Breast epithelium (tissue), 4 donors: ENCODE measurements at places on chromosomes 3 and 15.
A peak's percentile ranks its signal among the peaks of the same experiment; 100 is the strongest.

- no peak overlapping the region for H3K27ac ChIP-seq
- no peak overlapping the region for H3K4me3 ChIP-seq
- no peak for DNase-seq
- no peaks in the 10 kb centered on the region for H3K27me3 ChIP-seq
- H3K4me1 ChIP-seq: no peaks in the 10 kb centered on the region
- no peaks in the 10 kb centered on the region for H3K36me3 ChIP-seq
These were observed 82.2 kb upstream of the GOLGA8B start for GRCh38 chr15:34665498-34666116.

DNA sequence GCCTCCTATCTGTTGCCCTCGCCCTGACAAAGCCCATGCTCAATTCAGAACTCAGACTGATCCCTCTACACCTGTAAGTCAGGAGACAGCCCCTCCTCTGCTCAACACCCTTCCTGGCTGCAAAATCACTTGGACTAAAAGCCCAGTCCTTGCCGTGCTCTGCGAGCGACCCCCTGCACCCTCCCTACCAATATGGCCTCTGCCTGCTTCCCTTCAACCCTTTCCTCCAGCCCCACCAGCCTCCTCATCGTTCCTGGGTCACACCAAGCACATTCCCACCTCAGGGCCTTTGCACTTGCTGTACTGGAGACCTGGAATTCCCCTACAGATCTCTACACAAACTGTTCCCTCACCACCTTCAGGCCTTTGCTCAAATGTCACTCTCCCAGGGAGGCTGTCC lies 5.2 kb upstream of the SSUH2 start:
- H3K36me3 ChIP-seq: no peaks in the 10 kb centered on the region
- no peaks in the 10 kb centered on the region for H3K4me1 ChIP-seq
- no peak overlapping the region for H3K27ac ChIP-seq
- no peak overlapping the region for H3K4me3 ChIP-seq

GRCh38 chr3:197397838-197398237 lies 99.4 kb upstream of the DLG1 start:
- no peak overlapping the region for H3K4me3 ChIP-seq
- no peaks in the 10 kb centered on the region for H3K4me1 ChIP-seq
- no peaks in the 10 kb centered on the region for H3K36me3 ChIP-seq
- no peaks in the 10 kb centered on the region for H3K27me3 ChIP-seq

GRCh38 chr3:128338536-128339330 lies 128.0 kb downstream of the DNAJB8 start:
- DNase-seq: no peak
- no peaks in the 10 kb centered on the region for H3K4me1 ChIP-seq
- H3K27me3 ChIP-seq: no peaks in the 10 kb centered on the region
- H3K36me3 ChIP-seq: no peaks in the 10 kb centered on the region

DNA sequence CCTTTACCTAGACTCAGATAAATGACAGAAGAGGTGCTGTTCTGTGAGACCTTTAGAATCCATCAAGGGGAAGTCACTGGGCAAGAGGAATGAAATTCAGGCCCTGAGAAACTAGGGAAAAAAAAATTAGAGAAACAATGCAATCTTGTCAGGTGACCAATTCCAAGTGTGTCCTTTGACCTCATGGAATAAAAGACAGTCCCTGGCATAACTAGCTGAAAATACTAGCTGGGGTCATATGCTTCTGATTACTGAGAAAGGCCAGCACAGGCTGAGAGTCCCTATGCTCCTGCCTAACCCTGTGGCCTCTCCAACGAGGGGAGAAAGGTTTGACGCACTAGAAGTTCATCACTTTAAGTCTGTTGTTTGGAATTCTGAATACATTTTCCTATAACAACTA lies 167.3 kb downstream of the XXYLT1 start:
- DNase-seq: no peak
- no peaks in the 10 kb centered on the region for H3K36me3 ChIP-seq
- H3K4me1 ChIP-seq: no peaks in the 10 kb centered on the region
- peak overlapping the region; percentile 33 for H3K27ac ChIP-seq

DNA sequence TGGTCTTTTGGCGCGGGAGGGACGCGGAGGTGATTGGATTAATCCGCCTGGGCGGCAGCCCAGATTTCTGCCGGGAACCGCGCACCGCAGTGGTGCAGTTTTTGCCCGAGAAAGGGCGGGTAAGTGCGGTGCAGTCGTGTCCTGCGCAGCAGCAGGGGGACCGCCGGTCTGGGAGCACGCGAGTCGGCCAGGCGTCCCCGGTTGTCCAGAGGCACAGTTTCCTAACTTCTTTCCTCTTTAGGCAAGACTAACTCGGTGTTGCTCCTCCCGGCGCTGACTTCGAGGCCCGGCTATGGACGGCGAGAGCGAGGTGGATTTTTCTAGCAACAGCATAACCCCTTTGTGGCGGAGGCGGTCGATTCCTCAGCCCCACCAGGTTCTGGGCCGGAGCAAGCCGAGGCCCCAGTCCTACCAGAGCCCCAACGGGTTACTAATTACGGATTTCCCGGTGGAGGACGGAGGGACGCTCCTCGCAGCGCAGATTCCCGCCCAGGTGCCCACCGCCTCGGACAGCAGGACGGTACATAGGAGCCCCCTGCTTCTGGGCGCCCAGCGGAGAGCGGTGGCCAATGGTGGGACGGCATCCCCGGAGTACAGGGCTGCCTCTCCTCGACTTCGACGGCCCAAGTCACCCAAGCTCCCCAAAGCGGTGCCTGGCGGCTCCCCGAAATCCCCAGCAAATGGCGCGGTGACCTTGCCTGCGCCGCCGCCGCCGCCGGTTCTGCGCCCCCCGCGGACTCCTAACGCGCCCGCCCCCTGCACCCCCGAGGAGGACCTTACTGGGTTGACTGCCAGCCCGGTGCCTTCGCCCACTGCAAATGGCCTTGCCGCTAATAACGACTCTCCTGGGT lies 736 bp downstream of the ARHGEF26 start:
- DNase-seq: no peak
- H3K4me3 ChIP-seq: peak overlapping the region; percentile 81
- peak overlapping the region; percentile 55 for H3K27ac ChIP-seq
- H3K27me3 ChIP-seq: no peaks in the 10 kb centered on the region
- no peaks in the 10 kb centered on the region for H3K4me1 ChIP-seq

GRCh38 chr15:25796395-25796794 lies 66.7 kb downstream of the ATP10A start:
- peaks cover 4% of the 10 kb centered on the region for H3K4me1 ChIP-seq
- no peak overlapping the region for H3K27ac ChIP-seq
- no peak overlapping the region for H3K4me3 ChIP-seq
- H3K36me3 ChIP-seq: no peaks in the 10 kb centered on the region
- no peak for DNase-seq

- no peaks in the 10 kb centered on the region for H3K27me3 ChIP-seq
- no peak overlapping the region for H3K4me3 ChIP-seq
- H3K27ac ChIP-seq: no peak overlapping the region
- no peaks in the 10 kb centered on the region for H3K4me1 ChIP-seq
These were observed 13.6 kb downstream of the GLDN start for GRCh38 chr15:51355096-51355495.

DNA sequence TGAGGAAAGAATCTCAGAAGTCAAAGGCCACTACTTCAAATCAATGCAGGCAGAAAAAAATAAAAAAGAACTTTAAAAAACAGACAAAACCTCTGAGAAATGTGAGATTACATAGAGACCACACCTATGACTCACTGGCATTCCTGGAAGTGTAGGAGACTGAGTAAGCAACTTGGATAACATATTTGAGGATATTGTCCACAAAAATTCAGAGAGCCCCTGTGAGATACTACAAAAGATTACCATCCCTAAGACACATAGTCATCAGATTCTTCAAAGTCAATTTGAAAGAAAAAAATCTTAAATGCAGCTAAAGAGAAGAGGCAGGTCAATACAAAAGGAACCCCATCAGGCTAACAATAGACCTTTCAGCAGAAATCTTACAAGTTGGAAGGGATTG lies 887.3 kb downstream of the NTRK3 start:
- H3K4me3 ChIP-seq: no peak overlapping the region
- H3K27me3 ChIP-seq: no peaks in the 10 kb centered on the region
- H3K4me1 ChIP-seq: no peaks in the 10 kb centered on the region
- H3K36me3 ChIP-seq: no peaks in the 10 kb centered on the region
- no peak for DNase-seq

DNA sequence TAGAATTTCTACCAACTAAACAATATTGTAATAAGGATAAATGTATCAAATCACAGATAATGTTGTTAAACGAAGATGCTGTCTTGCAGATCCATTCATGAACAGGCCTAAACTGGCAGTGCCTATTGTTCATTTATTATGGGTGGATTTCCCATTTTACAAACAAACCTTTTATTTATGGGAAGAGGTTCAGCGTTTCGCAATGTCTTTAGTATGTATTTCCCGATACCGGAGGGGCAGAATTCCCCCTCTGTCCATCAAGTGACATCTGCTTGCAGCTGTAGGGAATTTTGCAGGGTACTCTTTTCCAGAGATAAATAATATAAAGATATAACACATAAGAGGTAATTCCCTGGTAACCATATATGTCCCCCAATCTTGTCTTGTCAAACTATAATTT lies 5.7 kb downstream of the CEP19 start:
- no peaks in the 10 kb centered on the region for H3K36me3 ChIP-seq
- no peaks in the 10 kb centered on the region for H3K27me3 ChIP-seq
- no peak overlapping the region for H3K4me3 ChIP-seq

- H3K36me3 ChIP-seq: no peaks in the 10 kb centered on the region
- H3K4me3 ChIP-seq: no peak overlapping the region
These were observed 140.6 kb downstream of the HCN4 start for GRCh38 chr15:73228128-73228646.

DNA sequence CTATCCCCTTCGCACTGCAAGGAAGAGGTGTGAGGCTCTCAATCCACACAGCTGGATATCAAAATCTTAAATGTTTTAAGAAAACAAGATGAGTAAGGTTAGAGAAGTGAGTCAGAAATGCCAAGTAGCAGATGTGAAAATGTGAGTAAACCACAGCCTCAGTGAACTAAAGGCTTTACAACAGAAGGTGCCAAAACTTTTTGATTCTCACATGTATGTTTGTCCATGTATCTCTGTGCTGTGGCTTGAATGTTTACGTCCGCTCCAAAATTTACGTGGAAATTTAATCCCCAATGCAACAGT lies 126.8 kb upstream of the PFN2 start:
- no peak overlapping the region for H3K27ac ChIP-seq
- H3K4me3 ChIP-seq: no peak overlapping the region
- H3K4me1 ChIP-seq: no peaks in the 10 kb centered on the region
- H3K36me3 ChIP-seq: no peaks in the 10 kb centered on the region

GRCh38 chr3:10551821-10552630 lies 46.6 kb upstream of the ATP2B2 start:
- peak; percentile 34 for DNase-seq
- peak overlapping the region; percentile 71 for H3K27ac ChIP-seq
- no peaks in the 10 kb centered on the region for H3K36me3 ChIP-seq
- peak overlapping the region; percentile 28 for H3K4me3 ChIP-seq
- H3K4me1 ChIP-seq: no peaks in the 10 kb centered on the region

- no peaks in the 10 kb centered on the region for H3K4me1 ChIP-seq
- H3K4me3 ChIP-seq: no peak overlapping the region
- no peaks in the 10 kb centered on the region for H3K27me3 ChIP-seq
- H3K27ac ChIP-seq: no peak overlapping the region
- H3K36me3 ChIP-seq: no peaks in the 10 kb centered on the region
These were observed 6.2 kb downstream of the ESYT3 start for GRCh38 chr3:138440596-138440995.

GRCh38 chr3:149080011-149080698 lies 6.2 kb downstream of the HLTF start:
- no peaks in the 10 kb centered on the region for H3K27me3 ChIP-seq
- no peaks in the 10 kb centered on the region for H3K4me1 ChIP-seq
- no peaks in the 10 kb centered on the region for H3K36me3 ChIP-seq

- no peaks in the 10 kb centered on the region for H3K36me3 ChIP-seq
- H3K4me1 ChIP-seq: no peaks in the 10 kb centered on the region
- DNase-seq: no peak
These were observed 412.7 kb downstream of the CNTN4 start for GRCh38 chr3:2511356-2511755.

GRCh38 chr15:85583923-85584390 lies 203.6 kb downstream of the AKAP13 start:
- H3K27ac ChIP-seq: peak overlapping the region; percentile 80
- no peaks in the 10 kb centered on the region for H3K36me3 ChIP-seq
- H3K4me1 ChIP-seq: peaks cover 14% of the 10 kb centered on the region
- H3K27me3 ChIP-seq: no peaks in the 10 kb centered on the region
- no peak for DNase-seq

- no peak overlapping the region for H3K27ac ChIP-seq
- no peaks in the 10 kb centered on the region for H3K27me3 ChIP-seq
These were observed 262.1 kb upstream of the SATB1 start for GRCh38 chr3:18687286-18687685.

DNA sequence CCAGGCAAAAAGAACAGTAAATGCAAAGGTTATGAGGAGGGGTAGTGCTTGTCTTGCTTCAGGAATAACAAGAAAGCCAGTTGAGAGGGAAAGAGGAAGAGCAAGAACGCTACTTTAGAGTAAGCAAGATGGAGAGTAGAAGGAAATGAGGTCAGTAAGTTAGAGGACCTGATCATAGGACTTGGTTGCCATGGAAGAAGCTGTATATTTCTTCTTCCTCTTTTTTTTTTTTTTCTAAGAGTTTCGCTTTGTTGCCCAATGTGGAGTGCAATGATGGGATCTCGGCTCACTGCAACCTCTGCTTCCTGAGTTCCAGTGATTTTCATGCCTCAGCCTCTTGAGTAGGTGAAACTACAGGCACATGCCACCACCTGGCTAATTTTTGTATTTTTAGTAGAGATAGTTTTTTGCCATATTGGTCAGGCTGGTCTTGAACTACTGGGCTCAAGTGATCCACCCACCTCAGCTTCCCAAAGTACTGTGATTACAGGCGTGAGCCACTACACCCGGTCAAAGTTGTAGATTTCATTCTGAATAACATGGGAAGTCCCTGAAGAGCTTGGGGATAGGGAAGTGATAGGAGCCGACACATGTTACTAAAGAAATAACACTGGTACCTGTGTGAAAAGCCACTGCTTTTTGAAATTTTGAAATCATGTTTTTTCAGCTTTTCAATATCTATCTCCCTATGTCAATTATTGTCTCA lies 527.9 kb upstream of the NAALADL2 start:
- DNase-seq: no peak
- H3K4me3 ChIP-seq: no peak overlapping the region
- H3K36me3 ChIP-seq: no peaks in the 10 kb centered on the region
- H3K27ac ChIP-seq: no peak overlapping the region

DNA sequence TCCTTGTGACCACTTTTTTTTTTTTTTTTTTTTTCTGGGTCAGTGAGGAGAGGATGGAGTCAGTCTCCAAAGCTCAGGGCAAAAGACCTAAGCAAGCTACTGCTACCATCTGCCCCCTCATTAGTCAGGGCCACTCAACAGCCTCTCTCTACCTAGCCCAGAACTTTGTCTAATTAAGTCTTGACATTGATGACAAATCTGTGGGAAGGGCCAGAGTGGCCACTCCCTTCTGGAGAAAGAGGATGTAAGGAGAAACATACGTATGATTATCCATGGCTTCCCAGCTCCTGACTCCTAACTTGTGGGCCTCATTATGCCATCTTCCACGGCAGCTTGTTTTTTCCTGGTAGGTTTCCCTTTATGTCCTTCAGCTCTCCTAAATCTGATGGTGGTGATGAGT lies 37.9 kb downstream of the NR1I2 start:
- H3K27ac ChIP-seq: no peak overlapping the region
- H3K27me3 ChIP-seq: peaks cover under 1% of the 10 kb centered on the region
- H3K36me3 ChIP-seq: no peaks in the 10 kb centered on the region
- no peaks in the 10 kb centered on the region for H3K4me1 ChIP-seq
